ENCODE measurements at places on chromosomes 4 and X.

DNA sequence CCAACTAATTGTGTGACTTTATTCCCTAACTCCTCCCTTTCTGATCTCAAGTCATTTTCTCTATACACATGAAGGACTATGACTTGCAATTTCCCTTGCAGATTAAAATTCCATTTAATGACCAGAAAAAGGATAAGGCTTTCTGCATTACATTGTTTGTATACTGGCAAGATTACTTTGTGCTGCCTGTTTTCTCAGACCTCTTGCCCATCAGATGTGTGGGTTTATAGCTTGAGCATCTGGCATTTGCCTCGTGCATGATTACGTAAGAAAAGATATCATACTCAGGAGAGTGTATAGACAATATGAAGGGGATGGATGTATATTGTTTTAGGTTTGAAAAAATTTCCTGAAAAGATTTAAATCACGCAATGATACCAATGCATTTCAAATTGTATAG lies 593.8 kb upstream of the SLIT2 start:
- no peak for DNase-seq

GRCh38 chr4:165301833-165302232 lies 25.6 kb upstream of the MSMO1 start:
- peak; percentile 46 for DNase-seq

GRCh38 chr4:10773010-10773409 lies 88.4 kb upstream of the CLNK start:
- DNase-seq, result no peak

DNA sequence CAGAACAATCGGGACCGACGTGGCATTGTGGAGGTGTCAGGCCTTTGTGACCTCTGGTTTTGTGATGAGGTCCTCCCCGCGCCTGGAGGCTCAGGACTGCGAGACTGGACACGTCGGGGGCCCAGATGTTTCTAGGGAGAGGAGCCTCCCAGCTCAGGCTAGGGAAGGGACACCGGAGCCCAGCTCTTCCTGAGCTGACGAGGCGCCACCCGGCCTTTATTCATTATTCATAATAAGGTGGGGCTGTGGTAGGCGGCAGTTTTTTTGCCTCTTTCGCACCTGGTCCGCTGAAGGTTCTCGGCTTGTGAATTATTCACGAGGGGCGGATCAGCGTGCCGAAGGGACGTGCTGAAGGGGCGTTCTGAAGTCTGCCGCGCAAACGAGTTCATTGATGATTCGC lies 2.3 kb upstream of the UBA1 start:
- peak; percentile 28 for DNase-seq

GRCh38 chrX:106397788-106398538 lies 213.8 kb upstream of the RADX start:
- no peak for DNase-seq

Measured in T-helper 2 cell (primary cell).